PC-3 (cell line): ENCODE measurements at places on chromosomes 4 and X. TPM values are rescaled to one million over a fixed set of nuclear protein-coding genes. Genes with fewer than 3 reads are reported as not detected.

Gene GYG2
- 0.58 and 1.7 TPM in 2 replicates for total RNA-seq

Gene BEX3
- total RNA-seq = 130 and 146 TPM in 2 replicates

Gene PACRGL
- total RNA-seq = 20.0 and 25.9 TPM in 2 replicates

Gene BCORL1
- total RNA-seq = 3.1 and 3.9 TPM in 2 replicates

Gene GABRQ
- total RNA-seq = under 0.01 TPM in 1 of 2 replicates, not detected in the other

Gene LARP7
- total RNA-seq = 13.0 and 17.1 TPM in 2 replicates

Gene BMP3
- total RNA-seq = 1.5 and 1.8 TPM in 2 replicates

DNA sequence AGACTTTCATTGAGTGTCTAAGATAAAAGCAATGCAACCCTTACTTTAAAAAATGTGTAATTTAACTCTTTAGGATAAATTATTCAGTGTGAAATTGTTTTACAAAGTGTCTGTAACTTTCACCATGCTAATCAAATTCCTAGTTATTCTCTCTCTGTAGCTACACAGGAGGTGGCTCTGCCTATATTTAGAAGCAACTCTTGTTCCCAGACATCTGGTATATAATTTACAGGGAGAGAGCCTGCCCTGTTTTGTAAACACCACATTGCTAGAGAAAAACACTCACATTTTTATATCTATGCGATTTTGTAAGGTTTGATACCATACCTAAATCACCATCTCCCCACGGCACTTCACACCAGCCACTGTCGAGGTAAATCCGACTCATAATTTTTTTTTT is 35.5 kb upstream of the SPATA4 start:
- no peaks in the 10 kb centered on the region; the same call in 1 of the 2 replicates for H3K4me1 ChIP-seq
- no peaks in the 10 kb centered on the region for H3K36me3 ChIP-seq
- no peak overlapping the region for H3K4me3 ChIP-seq
- DNase-seq = no peak

DNA sequence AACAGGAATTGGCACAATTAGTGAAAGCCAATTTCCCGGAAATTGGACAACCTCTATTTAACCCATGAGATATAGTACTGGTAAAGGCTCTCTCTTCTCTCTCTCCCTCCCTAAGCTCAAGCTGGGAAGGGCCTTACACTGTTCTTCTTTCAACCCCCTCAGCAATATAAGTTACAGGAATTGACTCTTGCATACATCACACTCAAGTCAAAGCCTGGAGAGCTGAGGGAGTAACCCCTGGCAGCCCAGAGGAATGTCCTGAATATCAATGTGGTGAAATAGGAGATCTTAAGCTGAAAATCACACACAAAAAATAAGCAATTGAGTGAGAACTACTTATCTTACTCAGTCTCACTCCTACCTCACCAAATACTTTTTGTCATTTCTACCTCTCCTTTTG is 186.9 kb upstream of the SPOCK3 start:
- no peak overlapping the region for H3K27ac ChIP-seq
- H3K4me3 ChIP-seq = no peak overlapping the region
- no peak for DNase-seq

- H3K4me3 ChIP-seq = no peak overlapping the region
- H3K27ac ChIP-seq = no peak overlapping the region
- H3K36me3 ChIP-seq = no peaks in the 10 kb centered on the region
- no peaks in the 10 kb centered on the region for H3K27me3 ChIP-seq
- DNase-seq = no peak
Measured at GRCh38 chr4:146472404-146472803, 49.3 kb downstream of the SLC10A7 start.

DNA sequence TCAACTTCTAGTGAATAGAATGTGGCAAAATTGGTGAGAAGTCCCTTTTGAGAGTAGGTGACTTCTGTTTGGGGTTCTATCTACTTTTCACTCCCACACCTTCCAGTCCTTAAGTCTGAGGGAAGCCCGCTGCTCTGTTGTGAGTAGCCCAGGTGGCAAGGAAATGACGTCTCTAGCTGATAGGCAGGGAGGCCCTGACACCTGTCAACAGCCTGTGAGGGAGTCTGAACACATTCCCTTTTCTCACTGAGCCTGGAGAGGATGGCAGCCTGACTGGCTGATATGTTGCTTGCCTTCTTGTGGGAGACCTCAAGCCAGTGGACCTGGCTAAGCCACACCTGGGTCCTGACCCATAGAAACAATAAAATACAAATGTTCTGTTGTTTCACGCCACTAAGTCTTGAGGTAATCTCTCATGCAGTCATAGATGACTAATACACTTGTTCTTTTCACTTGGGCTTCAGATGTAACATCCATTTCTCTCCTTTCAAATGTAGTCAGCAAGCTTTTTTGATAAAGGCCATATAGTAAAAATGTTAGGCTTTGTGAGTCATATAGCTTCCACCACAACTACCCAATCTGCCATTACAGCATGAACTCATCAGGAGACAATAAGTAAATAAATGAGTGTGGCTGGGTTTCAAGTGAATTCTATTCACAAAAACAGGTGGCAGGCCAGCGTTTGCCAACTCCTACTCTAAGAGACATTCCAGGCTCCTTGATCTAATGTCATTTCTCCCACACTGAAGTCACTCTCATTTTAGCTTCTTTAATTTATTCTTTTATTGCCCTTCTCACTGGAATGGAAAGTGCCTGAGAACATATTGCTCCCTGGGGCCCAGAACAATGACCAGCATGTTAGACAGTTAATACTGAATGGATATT is 265.1 kb upstream of the MAD2L1 start:
- H3K4me3 ChIP-seq = no peak overlapping the region
- DNase-seq = peak; percentile 2
- no peaks in the 10 kb centered on the region for H3K36me3 ChIP-seq
- H3K27me3 ChIP-seq = no peaks in the 10 kb centered on the region
- no peak overlapping the region for H3K27ac ChIP-seq

DNA sequence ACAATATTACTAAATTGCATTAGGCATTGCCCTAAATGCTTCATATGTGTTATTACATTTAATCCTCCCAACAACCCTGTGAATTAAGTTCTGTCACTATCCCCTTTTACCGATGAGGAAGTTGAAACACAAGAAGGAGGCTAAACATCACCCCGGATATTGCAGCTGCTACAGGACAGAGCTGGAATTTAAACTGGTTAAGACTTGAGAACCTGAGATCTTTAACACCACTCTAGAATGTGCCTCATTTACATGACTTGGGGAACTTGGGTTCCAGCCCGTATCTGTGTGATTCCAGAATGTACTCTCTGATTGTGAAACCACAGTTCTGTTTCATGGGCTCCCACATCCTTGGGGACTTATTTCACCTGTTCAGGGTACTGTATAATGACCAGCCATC is 165.1 kb upstream of the PPARGC1A start:
- H3K27me3 ChIP-seq = peaks cover 4% of the 10 kb centered on the region; the same call in 1 of the 2 replicates
- H3K36me3 ChIP-seq = no peaks in the 10 kb centered on the region
- no peaks in the 10 kb centered on the region for H3K4me1 ChIP-seq

DNA sequence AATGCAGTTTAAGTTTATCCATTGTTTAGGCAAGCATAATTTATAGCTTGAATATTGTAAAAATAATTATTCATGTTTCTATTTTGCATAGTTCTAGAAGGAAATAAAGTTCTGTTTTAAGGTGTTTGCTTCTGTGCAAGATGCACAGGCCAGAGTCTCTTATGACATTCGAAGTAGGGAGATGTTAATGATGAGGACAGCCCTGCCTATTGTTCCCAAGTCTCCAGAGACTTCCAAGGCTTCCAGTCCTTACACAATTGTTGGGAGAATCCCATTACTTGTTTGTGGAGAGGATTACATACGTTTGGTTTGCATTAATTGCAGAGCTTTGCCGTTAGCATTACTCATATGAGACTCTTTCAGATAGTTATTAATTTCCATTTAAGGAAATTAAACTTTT is 96.2 kb upstream of the ANK2 start:
- H3K4me3 ChIP-seq = no peak overlapping the region
- DNase-seq = no peak
- H3K36me3 ChIP-seq = no peaks in the 10 kb centered on the region
- H3K4me1 ChIP-seq = no peaks in the 10 kb centered on the region
- H3K27me3 ChIP-seq = no peaks in the 10 kb centered on the region

- no peak overlapping the region for H3K27ac ChIP-seq
- no peak overlapping the region for H3K4me3 ChIP-seq
- H3K36me3 ChIP-seq = no peaks in the 10 kb centered on the region
- H3K27me3 ChIP-seq = no peaks in the 10 kb centered on the region
- peaks cover 17% of the 10 kb centered on the region for H3K4me1 ChIP-seq
- DNase-seq = no peak
Measured at GRCh38 chr4:87071401-87071800, 136.6 kb downstream of the AFF1 start.

DNA sequence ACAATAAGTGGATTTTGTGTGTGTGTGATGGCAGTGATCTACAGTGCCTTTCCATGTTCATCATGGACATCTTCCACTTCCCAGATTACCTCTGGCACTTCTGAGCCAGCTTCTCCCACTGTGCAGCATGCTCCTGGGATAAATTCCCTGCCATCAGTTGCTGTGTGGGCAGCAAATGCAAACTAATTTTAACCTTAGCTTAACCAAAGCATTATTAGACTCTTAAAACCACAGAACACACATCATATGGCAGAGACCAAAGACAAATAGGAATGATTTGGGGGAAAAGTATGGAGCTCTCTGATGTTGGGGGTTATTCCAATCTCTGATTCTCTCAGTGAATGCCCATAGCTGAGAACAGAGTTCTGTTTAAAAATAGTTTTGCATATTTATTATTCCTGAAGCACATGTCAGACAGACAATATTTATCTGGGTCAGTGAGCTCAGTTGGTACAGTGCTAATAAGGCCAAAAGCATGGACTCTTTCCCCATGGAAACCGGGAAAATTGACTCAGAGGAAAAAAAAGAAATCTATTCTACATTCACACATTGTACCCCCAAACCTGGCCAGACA is 567.4 kb downstream of the IQCM start:
- no peaks in the 10 kb centered on the region for H3K36me3 ChIP-seq
- DNase-seq = no peak
- no peak overlapping the region for H3K4me3 ChIP-seq
- no peak overlapping the region for H3K27ac ChIP-seq

GRCh38 chr4:40837094-40837870 is 87.5 kb downstream of the NSUN7 start:
- DNase-seq = no peak
- H3K27me3 ChIP-seq = no peaks in the 10 kb centered on the region
- H3K4me1 ChIP-seq = peaks cover 4% of the 10 kb centered on the region; the same call in 1 of the 2 replicates
- H3K36me3 ChIP-seq = no peaks in the 10 kb centered on the region
- H3K27ac ChIP-seq = no peak overlapping the region

DNA sequence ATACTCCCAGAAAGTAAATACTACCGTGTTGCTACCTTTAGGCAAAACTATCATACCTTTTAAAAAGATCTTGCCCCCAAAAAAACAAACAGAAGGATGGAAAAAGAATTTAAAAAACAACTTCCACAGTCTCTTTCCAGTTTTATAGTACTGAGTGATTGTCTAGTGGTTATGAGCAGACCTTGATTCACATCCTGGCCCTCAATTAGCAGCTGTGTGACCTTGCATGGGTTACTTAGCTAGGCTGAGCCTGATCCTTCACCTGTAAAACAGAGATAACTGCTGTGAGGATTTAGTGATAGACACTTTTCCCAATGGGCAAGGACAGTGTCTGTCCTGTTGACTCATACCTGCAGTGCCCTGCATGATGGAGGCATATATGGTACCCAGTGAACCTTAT is 49.0 kb downstream of the SMAD1 start:
- no peaks in the 10 kb centered on the region for H3K36me3 ChIP-seq
- peak overlapping the region; percentile 60 for H3K27ac ChIP-seq
- no peaks in the 10 kb centered on the region for H3K27me3 ChIP-seq
- H3K4me1 ChIP-seq = peaks cover 33% of the 10 kb centered on the region
- DNase-seq = peak; percentile 72
- H3K4me3 ChIP-seq = no peak overlapping the region

- H3K36me3 ChIP-seq = no peaks in the 10 kb centered on the region
- no peak for DNase-seq
- no peak overlapping the region for H3K27ac ChIP-seq
- H3K27me3 ChIP-seq = no peaks in the 10 kb centered on the region
- H3K4me3 ChIP-seq = no peak overlapping the region
Measured at GRCh38 chr4:148120216-148120615, 322.0 kb downstream of the NR3C2 start.

DNA sequence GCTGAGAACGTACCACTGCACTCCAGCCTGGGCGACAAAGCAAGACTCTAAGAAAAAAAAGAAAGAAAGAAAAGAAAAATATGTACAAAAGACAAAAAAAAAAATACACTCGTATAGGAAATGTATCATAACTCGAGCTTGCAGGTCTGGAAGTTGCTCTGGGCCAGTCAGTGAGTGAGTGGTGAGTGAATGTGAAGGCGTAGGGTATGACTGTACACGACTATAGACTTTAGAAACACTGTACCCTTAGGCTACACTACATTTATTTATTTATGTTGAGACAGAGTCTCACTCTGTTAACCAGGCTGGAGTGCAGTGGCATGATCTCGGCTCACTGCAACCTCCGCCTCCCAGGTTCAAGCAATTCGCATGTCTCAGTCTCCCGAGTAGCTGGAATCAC is 29.4 kb downstream of the EVC2 start:
- H3K27me3 ChIP-seq = no peaks in the 10 kb centered on the region
- H3K27ac ChIP-seq = 0 out of 2 replicates have a peak overlapping the region, but pooled peaks have one; percentile 23
- H3K4me1 ChIP-seq = no peaks in the 10 kb centered on the region; the same call in 1 of the 2 replicates
- DNase-seq = peak; percentile 64
- no peak overlapping the region for H3K4me3 ChIP-seq

DNA sequence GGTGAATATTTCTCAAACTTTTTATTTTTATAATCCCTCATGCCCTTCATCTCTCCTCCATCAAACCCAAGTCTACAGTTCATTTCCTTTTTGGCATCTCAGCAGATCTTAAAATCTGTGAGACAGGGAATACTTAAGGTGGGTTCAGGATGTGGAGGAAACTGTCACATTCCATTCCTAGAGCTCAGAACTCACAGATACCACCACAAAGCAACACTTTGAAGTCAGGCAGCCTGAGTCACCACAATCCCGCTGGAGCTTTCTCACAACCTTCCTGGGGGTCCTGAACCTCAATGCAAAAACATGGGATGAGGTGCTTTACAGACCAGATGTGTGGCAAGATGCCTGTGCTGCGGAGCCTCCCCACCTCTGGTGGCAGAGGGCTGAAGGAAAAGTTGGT is 63.2 kb downstream of the HHIP start:
- H3K4me3 ChIP-seq = no peak overlapping the region
- H3K27ac ChIP-seq = peak overlapping the region; percentile 59
- H3K36me3 ChIP-seq = no peaks in the 10 kb centered on the region
- DNase-seq = peak; percentile 65
- 0 out of 2 replicates have a peak, but pooled peaks cover 4% of the 10 kb centered on the region for H3K27me3 ChIP-seq

DNA sequence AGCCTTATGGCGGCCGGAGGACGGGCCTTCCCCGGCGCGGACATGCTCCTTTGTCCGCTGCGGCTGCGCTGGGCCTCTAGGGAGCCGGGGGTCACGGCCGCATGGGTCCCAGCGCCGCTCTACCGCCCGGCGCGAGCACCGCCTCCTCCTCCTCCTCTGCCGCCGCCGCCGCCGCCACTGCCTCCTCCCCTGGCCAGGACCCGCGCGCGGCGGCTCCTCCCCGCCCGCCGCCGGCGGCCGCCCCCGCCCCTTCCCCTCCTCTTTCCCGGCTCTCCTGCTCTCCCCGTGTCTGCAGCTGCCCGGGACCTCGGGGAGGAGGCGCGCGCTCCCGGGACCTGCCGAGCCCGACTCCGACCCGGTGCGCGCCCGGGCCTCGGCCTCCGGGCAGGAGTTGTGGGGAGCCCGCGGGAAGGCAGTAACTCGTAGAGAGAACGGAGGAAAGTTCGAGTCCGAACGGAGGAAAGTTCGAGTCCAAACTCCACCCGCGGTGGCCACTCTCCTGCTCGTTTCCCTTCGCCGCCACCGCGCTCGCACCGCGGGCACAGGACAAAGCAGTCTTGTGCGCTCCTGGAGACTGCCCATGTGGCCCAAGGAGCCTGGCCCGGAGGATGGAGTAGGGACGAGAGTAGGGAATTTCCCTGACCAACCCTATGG is at the start of gene ADGRA3:
TSS of gene ADGRA3 (minus strand) at position 179 of the 654 bp plus-strand sequence. CDS start 282 bp downstream, outside the sequence.
- peak; percentile 71 for DNase-seq
- H3K27ac ChIP-seq = peak within 1 kb of the TSS; percentile 76
- H3K27me3 ChIP-seq = no peaks in the 10 kb centered on the region
- peaks cover 19% of the 10 kb centered on the region for H3K4me1 ChIP-seq
- peak within 1 kb of the TSS; percentile 72 for H3K4me3 ChIP-seq
